Stimulated activated CD4-positive, alpha-beta T cell treated with anti-CD3 and anti-CD28 coated beads, Interleukin-1b, Interleukin-23, amount 100 ng/mL, for 1 hour (primary cell): ENCODE measurements at places on chromosomes 5 and 9.

GRCh38 chr9:92564504-92564903 lies 28.7 kb upstream of the ECM2 start:
- no peak for DNase-seq

GRCh38 chr5:37816883-37817282 lies 23.0 kb downstream of the GDNF start:
- no peak for DNase-seq

DNA sequence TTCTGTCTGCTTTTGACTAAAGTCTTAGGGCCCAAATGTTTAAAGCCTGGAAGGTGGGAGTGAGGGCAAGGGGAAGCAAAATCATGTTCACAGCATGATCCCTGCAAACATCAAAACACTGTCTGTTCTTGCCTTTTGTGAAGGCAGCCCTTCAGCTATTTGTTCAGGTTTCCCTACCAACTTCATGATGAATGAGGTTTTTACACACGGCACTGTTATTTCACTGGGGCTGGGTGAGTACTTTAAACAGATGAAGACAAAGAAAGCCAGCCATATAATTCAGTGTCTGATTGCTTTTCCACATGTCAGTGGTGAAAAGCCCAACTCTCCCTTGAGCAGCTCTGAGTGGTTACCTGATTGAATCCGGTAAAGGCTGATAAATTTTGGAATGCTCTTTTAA lies 224.7 kb upstream of the GRAMD2B start:
- no peak for DNase-seq

GRCh38 chr5:59133764-59134261 lies 550.9 kb downstream of the RAB3C start:
- no peak for DNase-seq

DNA sequence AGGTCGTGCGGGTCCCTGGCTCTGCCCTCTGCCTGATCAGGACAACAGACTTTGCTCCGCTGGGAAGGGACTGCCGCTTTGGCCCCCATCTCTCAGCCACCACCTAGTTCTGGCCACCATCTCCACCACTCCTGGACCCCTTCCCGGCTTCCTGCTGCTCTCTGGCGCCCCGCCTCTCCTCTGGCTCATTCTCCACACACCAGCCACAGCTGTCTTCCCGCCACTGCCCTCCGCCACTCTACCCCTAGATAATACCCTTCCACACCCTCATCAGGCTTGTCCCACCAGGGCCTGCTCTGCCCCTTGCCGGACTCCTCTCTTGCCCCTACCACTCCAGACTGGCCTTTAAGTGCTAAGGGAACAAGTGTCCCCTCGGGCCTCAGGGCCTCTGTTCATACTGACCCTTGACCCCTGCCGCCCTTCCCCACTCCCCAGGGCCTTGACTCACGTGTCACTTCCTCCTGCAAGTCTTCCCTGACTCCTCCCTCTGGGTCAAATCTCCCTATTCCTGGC lies 3.0 kb upstream of the CDX1 start:
- no peak for DNase-seq

DNA sequence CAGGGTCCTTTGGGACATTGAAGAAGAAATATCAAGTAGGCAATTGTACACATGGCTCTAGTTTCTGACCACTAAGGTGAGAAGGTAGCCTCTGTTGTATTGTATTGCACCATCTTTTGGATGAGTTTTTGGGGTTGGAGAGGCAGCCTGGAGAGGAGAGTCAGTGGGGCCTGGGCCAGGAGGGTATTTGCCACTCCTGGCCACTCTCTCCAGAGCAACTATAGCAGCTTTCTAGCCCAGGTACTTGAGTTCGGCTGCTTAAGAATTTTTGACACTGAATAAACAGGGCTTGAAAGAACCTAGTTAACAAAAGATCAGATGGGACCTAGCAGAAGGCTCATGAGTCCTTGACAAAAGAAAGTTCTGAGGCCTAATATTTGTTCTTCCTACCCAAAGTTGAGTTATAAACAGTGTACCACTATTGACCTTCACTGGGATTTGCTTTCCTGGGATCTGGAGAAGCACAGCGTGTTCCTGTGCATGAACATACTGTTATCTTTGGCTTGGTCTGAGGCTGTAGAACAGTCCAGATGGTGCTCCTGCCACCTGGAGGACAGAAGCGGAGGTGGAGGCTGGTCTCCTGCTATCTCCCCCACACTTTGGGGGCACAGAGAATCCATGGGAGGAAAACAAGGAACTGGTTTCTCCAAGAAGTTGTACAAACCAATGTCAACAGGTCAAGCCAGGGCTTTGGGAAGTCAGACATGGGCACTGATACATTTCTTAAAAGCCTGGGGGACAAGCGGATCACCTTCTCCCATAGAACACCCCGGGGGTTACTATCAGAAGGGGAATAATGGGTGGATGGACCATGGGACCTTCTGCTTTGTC lies 110.4 kb upstream of the LIFR start:
- no peak for DNase-seq

DNA sequence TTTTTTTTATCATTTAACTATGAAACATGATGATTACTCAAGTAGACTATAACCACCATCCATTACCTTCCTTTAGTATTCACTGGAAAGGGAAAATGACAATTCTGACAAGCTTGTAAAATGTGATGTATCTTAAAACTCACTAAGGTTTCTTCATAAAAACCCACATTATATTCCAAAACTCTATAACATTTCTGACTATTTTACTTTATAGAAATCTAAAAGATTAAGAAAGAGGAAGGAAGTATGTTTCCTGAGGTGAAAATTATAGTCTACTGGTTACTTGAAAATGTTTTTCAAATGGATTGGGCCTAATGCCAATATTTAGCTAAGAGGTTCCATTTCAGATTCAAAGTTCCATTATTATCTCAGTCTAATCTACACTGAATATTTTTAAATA lies 1982.2 kb upstream of the C9orf72 start:
- DNase-seq, result no peak

DNA sequence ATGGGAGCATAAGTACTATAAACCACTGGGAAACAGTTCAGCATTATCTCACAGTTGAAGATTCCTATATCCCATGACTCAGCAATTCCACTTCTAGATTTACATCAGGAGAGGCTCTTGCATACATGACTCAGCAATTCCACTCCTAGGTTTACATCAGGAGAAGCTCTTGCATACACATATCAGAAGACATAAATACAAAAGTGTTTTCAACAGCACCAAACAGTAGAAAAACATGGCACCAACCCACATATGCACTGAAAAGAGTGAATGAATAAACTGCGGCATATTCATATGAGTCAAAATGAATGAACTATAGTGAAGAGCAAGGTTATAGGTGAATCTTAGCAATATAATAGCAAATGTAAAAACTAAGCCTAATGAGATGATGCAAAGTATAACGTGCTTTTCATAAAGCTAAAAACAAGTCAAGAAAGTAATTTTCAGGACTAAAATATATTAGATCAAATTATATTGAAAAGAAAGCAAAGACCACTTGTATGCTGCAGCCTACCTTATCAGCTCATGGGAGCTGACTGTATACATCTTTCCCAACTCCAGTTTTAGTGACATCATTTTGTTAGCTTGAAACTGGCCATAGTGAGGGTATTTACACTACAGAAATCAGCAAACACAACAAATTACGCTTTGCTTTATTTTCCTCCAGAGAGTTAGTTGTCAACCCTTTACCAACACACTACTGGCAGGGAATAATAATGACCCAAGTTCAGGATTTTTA lies 95.8 kb downstream of the ANKRD18B start:
- DNase-seq, result no peak

GRCh38 chr9:107922260-107922659 lies 432.7 kb upstream of the KLF4 start:
- DNase-seq, result no peak

DNA sequence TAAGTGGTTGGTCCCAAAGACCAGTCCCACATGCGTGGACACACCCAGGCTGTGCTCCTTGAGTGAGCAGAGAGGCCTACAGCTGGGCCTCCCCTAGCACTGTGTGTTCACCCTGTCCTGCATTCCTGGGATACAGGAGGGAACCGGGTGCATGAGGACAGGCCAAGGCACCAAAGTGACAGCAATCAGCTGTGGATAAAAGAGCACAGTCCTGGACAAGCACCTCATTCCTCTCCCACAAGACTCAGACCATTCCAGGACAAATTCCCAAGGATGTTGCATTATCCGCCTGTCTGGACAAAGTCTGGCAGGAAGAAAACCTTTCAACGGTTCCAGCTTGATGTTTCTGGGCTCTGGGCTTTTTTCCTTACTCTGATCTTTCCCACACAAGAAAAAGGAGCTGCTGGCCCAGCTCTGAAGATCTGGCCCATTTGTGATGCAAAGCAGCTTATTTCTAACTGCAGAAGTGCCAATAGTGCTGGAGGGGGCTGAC lies 273.2 kb downstream of the ENC1 start:
- no peak for DNase-seq
